ENCODE measurements at places on chromosomes 4 and X. TPM values are rescaled to one million over a fixed set of nuclear protein-coding genes. Genes with fewer than 3 reads are reported as not detected.

INTU gene
- 11.6 TPM for total RNA-seq

HGFAC gene
- 0.32 TPM for total RNA-seq

NLGN3 gene
- 1.0 TPM for total RNA-seq

NEIL3 gene
- total RNA-seq: 2.2 TPM

ITM2A gene
- 33.6 TPM for total RNA-seq

REPS2 gene
- total RNA-seq: 19.5 TPM

- no peak for DNase-seq
- H3K27me3 ChIP-seq: no peaks in the 10 kb centered on the region
- no peak overlapping the region for H3K27ac ChIP-seq
- no peaks in the 10 kb centered on the region for H3K36me3 ChIP-seq
- no peaks in the 10 kb centered on the region for H3K4me1 ChIP-seq
Measured at GRCh38 chr4:176436293-176436973, 116.7 kb downstream of the SPCS3 start.

GRCh38 chr4:80235451-80235850 lies 31.0 kb upstream of the FGF5 start:
- no peaks in the 10 kb centered on the region for H3K36me3 ChIP-seq
- H3K4me3 ChIP-seq: no peak overlapping the region
- no peak overlapping the region for H3K27ac ChIP-seq
- no peak for DNase-seq

GRCh38 chr4:123346951-123347350 lies 49.6 kb upstream of the SPRY1 start:
- no peaks in the 10 kb centered on the region for H3K27me3 ChIP-seq
- H3K4me3 ChIP-seq: no peak overlapping the region
- no peak overlapping the region for H3K27ac ChIP-seq
- H3K4me1 ChIP-seq: no peaks in the 10 kb centered on the region

DNA sequence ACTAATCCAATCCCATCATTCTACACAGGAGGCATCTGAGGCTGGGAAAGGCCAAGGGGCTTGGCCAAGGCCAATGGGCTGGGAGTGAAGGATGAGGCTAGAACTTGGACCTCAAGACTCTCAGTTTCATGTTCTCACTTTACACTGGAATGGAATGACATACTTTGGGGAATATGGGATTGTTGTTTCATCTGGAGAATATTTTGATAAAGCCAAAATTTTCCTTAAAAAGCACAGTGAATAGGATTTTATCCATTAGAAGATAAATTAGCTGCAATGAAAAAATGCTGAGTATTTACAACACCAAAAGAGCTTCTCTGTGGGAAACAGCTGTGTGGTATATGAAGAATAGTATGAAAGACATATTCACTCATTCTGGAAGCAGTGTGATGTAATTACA lies 29.3 kb downstream of the SMIM20 start:
- no peaks in the 10 kb centered on the region for H3K36me3 ChIP-seq
- H3K4me3 ChIP-seq: no peak overlapping the region
- no peaks in the 10 kb centered on the region for H3K27me3 ChIP-seq
- no peak for DNase-seq
- H3K27ac ChIP-seq: no peak overlapping the region

- H3K36me3 ChIP-seq: no peaks in the 10 kb centered on the region
- no peaks in the 10 kb centered on the region for H3K4me1 ChIP-seq
- no peak for DNase-seq
- H3K27ac ChIP-seq: no peak overlapping the region
- H3K27me3 ChIP-seq: no peaks in the 10 kb centered on the region
- no peak overlapping the region for H3K4me3 ChIP-seq
Measured at GRCh38 chrX:107753187-107753586, 22.4 kb downstream of the TSC22D3 start.

DNA sequence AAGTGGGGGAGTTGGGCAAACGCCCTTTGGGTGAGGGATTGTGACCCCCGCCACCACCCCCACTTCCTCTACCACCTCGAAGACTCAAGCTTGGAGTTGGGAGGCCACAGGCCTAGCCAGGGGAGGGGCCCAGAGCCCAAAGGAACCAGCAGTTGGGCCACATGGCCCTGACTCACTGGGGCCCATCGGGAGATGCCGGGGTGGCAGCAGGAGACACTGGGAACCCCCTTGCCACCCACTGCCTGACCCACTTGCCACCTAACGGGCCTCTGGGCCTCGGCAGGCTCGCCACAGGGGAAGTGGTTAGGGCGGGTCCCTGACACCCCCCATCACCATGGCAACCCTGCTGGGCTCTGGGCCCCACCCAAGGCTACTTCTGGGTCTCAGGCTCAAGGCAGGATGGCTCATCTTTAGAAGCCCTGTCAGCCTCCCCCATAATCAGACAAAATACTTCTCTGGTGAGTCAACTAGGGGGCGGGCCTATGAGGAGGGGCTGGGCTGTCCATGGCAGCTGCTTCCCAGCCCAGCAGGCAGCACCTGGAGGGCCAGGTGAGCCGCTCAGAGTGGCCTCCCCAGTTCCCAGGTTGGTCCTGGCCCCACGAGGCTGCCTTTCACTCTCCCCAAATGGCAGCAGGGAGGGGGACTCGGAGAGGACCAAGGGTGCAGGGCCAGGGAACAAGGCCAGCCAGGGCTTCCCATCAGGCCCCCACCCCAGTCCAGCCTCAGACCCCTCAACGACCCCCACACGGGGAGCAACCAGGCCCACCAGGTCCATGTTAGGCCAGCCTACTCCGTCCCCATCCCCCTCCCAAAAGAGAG lies 5.6 kb downstream of the FLNA start:
- peak; percentile 92 for DNase-seq
- peak overlapping the region; percentile 90 for H3K27ac ChIP-seq
- H3K4me1 ChIP-seq: no peaks in the 10 kb centered on the region
- H3K4me3 ChIP-seq: peak overlapping the region; percentile 36
- no peaks in the 10 kb centered on the region for H3K27me3 ChIP-seq
- H3K36me3 ChIP-seq: no peaks in the 10 kb centered on the region

GRCh38 chr4:102116121-102116520 lies 229.2 kb downstream of the SLC39A8 start:
- DNase-seq: no peak
- no peaks in the 10 kb centered on the region for H3K36me3 ChIP-seq
- H3K4me1 ChIP-seq: no peaks in the 10 kb centered on the region
- H3K27me3 ChIP-seq: no peaks in the 10 kb centered on the region
- no peak overlapping the region for H3K27ac ChIP-seq

GRCh38 chr4:116942315-116942714 lies 143.1 kb downstream of the TRAM1L1 start:
- H3K27me3 ChIP-seq: no peaks in the 10 kb centered on the region
- H3K4me1 ChIP-seq: no peaks in the 10 kb centered on the region
- no peak overlapping the region for H3K27ac ChIP-seq
- no peaks in the 10 kb centered on the region for H3K36me3 ChIP-seq

GRCh38 chr4:40940317-40940741 lies 190.6 kb downstream of the NSUN7 start:
- no peaks in the 10 kb centered on the region for H3K27me3 ChIP-seq
- no peaks in the 10 kb centered on the region for H3K36me3 ChIP-seq
- no peak overlapping the region for H3K4me3 ChIP-seq
- peak; percentile 64 for DNase-seq
- H3K4me1 ChIP-seq: no peaks in the 10 kb centered on the region

GRCh38 chrX:12292996-12293765 lies 154.9 kb downstream of the FRMPD4 start:
- H3K36me3 ChIP-seq: no peaks in the 10 kb centered on the region
- DNase-seq: no peak
- H3K27ac ChIP-seq: no peak overlapping the region
- H3K27me3 ChIP-seq: no peaks in the 10 kb centered on the region
- no peak overlapping the region for H3K4me3 ChIP-seq
- H3K4me1 ChIP-seq: no peaks in the 10 kb centered on the region
